ENCODE measurements at places on chromosomes 4 and X. TPM values are rescaled to one million over a fixed set of nuclear protein-coding genes. Genes with fewer than 3 reads are reported as not detected.

HS6ST2 gene
- 0.36 TPM for total RNA-seq

PCDH11X gene
- 1.1 TPM for total RNA-seq

USP51 gene
- total RNA-seq: 3.6 TPM

WDR17 gene
- 8.0 TPM for total RNA-seq

DNA sequence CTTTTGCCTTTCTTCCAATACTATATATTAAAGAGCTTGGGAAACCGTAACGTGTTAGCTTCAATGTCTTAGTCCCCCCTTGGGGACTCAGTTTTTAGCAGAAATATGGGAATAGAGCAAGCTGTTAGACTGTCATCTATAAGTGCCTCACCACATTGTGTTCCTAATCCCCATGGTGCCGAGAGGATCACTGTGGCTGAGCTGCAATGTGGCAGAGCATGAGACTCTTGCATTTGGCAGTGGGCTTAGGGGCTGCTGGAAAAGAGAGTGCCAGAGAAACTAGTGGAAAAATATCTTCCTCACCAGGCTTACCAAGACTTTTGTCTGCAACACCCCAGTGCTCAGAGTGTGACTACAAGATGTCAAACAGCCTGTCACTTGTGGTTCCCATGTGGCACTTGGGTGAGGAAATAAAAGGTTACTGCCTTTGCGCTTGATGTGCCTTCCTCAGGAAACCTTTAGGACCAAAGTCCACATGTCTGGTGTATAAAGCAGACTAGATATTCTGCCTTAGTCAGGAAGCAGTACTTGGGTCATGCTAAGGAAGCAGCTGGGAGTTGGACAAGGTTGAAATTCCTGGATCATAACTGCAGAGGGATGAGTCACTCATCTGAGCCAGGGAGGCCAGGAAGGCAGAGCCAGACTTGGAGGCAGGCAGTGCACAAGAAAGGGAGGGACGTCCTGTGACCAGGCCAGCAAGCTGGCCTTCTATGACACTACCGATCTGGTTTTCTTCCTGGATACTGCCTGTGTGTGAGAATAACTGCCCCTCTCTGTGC, 9.7 kb upstream of the MAGEA4 start:
- DNase-seq: no peak

DNA sequence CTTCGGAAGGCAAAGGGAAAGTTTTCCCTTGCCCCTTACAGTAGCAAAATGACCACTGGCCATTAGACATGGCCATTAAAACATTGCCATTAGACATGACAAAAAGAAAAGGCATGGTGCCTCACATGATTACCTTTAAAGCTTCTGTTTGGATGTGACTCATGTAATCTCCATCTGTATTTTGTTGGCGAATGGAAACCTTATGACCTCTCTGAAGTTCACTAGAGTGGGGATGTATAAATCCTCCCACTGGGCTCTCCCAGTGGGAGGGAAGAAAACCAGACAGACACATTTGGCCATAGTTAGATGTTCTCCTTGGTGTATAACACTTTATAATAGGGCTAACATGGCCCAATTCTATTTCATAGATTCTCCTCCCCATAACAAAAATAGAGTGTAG, 152.6 kb downstream of the MAGEB17 start:
- DNase-seq: no peak

GRCh38 chrX:144006811-144007210, 122.9 kb downstream of the UBE2NL start:
- DNase-seq: no peak

Data from sciatic nerve (tissue), 2 donors.